ENCODE measurements at places on chromosomes 3 and 15.

GRCh38 chr3:187939891-187940290 lies 194.6 kb upstream of the BCL6 start:
- no peak for DNase-seq

- no peak for DNase-seq
Observed at GRCh38 chr3:139312416-139312815, 31.4 kb upstream of the MRPS22 start.

- DNase-seq, result no peak
Observed at GRCh38 chr3:197003461-197004385, 25.9 kb downstream of the MELTF start.

- no peak for DNase-seq
Observed at GRCh38 chr15:39354189-39354588, 226.7 kb upstream of the THBS1 start.

DNA sequence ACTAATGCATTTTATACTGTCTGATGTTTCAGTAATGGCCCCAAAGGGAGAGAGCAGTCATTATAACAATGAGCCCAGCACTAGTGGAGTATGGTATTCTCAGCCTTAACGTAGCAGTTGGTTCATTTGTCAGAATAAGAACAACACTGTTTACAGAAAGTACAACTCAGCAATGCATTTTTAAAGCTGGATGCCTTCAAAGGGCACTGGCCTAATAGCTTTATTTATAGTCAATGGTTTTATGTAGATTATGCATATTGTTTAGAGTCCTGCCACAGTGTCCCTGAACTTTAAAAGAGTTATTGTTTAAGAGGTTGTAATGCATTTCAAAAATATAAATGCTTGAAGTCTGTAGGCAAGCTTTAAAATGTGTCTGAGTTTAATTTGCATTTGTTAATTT lies 211.1 kb downstream of the MCTP2 start:
- no peak for DNase-seq

GRCh38 chr3:62950210-62950609 lies 75.0 kb upstream of the CADPS start:
- no peak for DNase-seq

- DNase-seq, result no peak
Observed at GRCh38 chr3:133293397-133294110, 106.3 kb upstream of the BFSP2 start.
